Uterus (tissue), 4 donors: ENCODE measurements at places on chromosomes 1 and 21.

- no peaks in the 10 kb centered on the region for H3K4me1 ChIP-seq
- peak overlapping the region; percentile 31 for H3K27ac ChIP-seq
- DNase-seq, result no peak
- H3K36me3 ChIP-seq, result no peaks in the 10 kb centered on the region
- no peak overlapping the region for H3K4me3 ChIP-seq
These were observed 42.4 kb upstream of the ROR1 start for GRCh38 chr1:63731117-63732043.

DNA sequence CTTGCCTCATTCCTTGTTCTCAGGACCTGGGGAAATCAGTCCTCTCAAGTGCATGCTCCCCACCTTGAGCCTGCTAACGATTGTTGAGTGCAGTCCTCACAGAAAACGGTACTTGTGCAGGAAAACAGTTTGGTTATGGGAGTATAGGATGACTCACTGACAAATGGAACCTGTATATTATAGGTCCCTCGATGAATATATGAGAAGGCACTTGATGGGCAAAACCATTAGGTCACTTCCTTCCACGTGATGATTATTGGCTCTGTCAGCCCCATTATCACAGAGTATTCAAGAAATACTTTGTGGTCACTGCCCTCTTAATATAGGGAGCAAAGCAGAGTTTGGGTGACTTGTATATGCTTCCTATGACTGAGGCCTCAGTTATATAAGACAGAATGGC lies 6.2 kb downstream of the CCDC17 start:
- DNase-seq, result no peak
- peak overlapping the region; percentile 53 for H3K27ac ChIP-seq
- no peaks in the 10 kb centered on the region for H3K27me3 ChIP-seq

DNA sequence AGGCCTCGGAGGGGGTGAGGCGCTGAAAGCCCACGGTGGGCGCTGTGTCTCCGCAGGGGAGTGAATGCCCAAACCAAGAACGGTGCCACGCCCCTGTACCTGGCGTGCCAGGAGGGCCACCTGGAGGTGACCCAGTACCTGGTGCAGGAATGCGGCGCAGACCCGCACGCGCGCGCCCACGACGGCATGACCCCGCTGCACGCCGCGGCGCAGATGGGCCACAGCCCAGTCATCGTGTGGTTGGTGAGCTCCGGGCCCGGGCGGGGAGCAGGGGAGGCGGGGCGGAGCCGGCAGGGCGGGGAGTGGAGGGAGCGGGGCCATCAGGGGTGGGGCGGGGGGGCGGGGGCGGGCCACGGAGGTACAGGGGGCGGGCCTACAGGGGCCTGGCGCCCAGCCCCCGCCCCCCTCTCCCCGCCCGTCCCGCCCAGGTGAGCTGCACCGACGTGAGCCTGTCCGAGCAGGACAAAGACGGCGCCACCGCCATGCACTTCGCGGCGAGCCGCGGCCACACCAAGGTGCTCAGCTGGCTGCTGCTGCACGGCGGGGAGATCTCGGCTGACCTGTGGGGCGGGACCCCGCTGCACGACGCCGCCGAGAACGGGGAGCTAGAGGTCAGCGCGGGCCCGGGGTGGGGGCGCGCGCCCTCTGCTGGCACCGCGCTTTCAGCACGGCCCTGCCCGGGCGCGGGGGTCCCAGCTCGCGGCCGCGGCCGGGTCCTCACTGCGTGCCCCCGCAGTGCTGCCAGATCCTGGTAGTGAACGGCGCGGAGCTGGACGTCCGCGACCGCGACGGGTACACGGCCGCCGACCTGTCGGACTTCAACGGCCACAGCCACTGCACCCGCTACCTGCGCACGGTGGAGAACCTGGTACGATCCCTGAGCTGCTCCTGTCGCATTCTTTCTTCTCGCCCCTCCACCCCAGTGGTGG lies 15.9 kb downstream of the ESPN start:
- H3K4me1 ChIP-seq, result no peaks in the 10 kb centered on the region
- DNase-seq, result no peak
- no peak overlapping the region for H3K27ac ChIP-seq
- peaks cover 14% of the 10 kb centered on the region for H3K27me3 ChIP-seq

DNA sequence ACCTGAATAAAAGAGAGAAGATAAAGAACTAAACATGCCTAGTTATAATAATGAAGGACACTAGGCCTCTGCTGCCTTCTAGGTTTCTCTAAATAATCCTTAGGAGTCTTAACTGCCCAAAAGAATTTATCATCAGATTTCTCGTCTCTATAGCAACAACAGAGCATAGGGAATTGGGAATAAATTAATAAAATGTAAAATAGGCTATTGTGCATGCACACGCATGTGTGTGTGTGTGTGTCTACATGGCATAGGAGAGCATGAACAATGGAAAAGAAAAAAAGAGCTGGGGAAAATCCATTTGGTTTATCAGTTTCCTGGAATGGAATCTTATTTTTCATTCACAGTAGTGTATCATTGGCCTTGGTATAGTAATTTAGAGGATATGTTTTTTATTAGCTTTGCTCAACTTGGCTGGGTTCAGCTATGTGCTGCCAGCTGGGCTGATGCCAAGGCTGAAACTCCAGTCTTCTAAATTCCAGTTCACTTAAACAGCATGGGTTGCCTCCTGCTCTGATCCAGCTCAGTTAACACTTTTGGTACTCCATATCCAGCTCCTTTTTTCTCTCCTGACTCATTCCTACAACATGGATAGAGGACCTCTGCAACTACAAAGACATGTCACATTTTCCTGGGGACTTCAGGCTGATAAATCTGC lies 80.6 kb upstream of the SLFNL1 start:
- no peaks in the 10 kb centered on the region for H3K36me3 ChIP-seq
- peak overlapping the region; percentile 70 for H3K27ac ChIP-seq
- DNase-seq, result peak; percentile 95
- peaks cover 15% of the 10 kb centered on the region for H3K4me1 ChIP-seq
- H3K4me3 ChIP-seq, result no peak overlapping the region

GRCh38 chr1:21292984-21293536 lies 2.8 kb upstream of the ECE1 start:
- H3K27ac ChIP-seq, result peak overlapping the region; percentile 39
- H3K36me3 ChIP-seq, result no peaks in the 10 kb centered on the region
- no peak overlapping the region for H3K4me3 ChIP-seq
- no peak for DNase-seq
- peaks cover 7% of the 10 kb centered on the region for H3K4me1 ChIP-seq
- no peaks in the 10 kb centered on the region for H3K27me3 ChIP-seq

DNA sequence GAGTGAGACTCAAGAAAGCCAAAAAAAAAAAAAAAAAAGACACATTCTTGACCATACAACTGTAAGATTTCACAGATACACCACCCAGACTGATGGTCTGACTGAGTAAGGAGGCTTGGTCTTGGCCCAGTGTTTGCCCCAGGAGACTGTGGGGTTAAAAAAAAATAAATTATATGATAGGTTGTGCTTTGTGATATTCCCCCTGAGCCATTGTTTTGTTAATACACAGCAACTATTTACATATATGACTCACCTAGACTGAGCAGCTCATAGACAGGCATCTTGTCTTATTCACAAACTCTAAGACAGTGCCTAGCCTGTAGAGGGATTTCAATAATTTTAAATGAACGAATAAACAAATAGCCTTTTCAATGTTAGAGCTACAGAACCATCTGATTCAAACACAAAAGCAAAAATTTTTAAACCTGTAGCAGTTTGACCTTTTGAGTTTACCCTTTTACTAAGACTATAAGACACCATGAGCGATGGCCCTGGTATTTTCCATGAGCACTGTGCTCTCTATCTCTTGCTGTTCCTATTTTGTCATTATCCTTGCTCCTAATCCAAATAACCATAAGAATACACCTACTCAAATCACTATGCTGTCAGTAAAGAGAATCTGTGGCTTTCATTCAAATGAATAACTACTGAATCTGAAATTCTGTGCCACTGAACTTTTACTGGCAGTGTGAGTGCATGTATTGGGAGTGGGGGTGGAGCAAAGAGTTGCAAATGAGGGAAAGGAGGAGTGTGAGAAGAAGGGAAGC lies 199.4 kb upstream of the PTBP2 start:
- H3K27ac ChIP-seq, result no peak overlapping the region
- no peaks in the 10 kb centered on the region for H3K36me3 ChIP-seq
- no peaks in the 10 kb centered on the region for H3K4me1 ChIP-seq
- no peak overlapping the region for H3K4me3 ChIP-seq
- no peak for DNase-seq
- no peaks in the 10 kb centered on the region for H3K27me3 ChIP-seq

DNA sequence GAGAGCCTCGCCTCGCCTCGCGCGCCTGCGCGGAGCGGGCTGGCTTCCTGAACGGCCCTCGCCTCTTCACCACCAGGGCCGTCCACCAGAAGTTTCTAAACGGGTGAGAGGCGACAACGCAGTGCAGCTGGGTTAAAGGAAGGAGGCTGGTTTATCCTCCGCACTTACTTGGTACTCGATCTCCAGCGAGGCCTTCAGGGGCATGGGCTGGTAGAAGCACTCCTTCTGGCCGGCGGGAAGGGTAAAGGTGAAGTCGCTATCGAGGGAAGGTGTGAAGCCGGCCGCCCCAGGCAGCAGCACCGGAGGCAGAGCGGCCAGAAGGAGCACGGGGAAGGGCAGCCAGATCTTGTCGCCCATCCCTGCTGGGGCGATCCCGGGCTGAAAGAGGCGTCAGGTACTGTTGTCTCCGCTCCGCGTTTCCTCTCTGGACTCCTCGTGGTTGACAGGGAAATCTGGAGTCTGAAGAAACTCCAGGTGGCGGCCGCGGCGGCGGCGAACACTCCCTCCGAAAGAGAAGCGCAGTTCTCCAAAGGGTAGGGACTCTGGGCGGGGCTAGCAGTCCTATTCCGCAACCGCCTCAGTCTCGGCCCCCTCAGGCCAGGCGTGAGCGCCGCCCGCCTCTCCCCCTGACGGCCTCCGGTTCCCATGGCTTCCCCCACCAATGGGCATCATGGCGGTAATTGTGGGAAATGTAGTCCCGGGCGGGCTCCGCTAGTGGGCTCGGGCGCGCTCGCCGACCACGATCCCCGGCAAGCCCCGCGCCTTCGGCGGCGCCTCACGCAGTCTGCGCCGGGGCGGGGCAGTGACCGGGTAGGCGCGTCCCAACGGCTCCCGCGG lies at the start of gene TMED5:
Gene TMED5, minus strand, starts transcription at position 528 of the 837 bp plus-strand sequence. Its CDS starts 171 bp downstream, at position 357.
- no peaks in the 10 kb centered on the region for H3K27me3 ChIP-seq
- peak; percentile 98 for DNase-seq
- peak within 1 kb of the TSS; percentile 94 for H3K4me3 ChIP-seq

DNA sequence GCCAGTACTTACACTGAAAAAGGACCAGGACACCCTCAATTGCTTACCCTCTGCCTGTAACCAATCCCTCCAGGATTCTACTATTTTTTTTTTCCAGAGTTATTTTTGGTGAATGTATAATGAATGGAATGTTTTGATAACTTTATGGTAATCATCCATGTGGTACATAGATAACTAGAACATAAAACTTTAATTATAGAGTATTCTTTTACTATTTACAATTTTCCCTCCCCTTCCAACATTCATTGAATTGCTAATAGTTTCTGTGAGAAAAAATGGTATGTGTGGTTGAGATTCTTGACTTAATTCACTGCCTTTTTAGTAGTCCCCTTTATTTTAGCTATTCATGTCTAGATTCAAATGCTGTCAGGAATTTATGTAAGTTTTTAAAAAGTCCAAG lies 164.6 kb downstream of the CYYR1 start:
- H3K4me3 ChIP-seq, result no peak overlapping the region
- DNase-seq, result no peak
- no peaks in the 10 kb centered on the region for H3K36me3 ChIP-seq
- no peak overlapping the region for H3K27ac ChIP-seq
- H3K27me3 ChIP-seq, result no peaks in the 10 kb centered on the region

DNA sequence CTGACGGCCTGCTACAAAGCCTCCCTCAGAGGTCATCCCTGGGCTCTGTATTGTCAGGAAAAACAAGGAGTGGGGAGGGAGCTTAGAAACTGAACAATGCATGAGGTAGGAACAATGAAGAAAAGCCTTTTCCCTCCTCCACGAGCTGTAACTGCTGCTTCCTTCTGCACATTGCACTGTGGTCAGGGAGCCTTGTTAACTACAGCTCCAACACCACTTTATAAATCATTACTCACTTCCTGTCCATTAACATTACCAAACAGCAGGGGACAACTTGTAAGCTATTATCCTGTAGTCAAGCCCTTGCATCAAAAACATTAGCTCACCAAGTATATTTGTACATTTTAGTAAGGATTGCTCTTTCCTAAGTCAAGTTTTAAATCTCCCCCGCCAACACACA lies 336.0 kb upstream of the NR5A2 start:
- no peak overlapping the region for H3K27ac ChIP-seq
- H3K4me1 ChIP-seq, result no peaks in the 10 kb centered on the region
- no peaks in the 10 kb centered on the region for H3K36me3 ChIP-seq
- H3K27me3 ChIP-seq, result no peaks in the 10 kb centered on the region

- no peaks in the 10 kb centered on the region for H3K4me1 ChIP-seq
- no peak overlapping the region for H3K4me3 ChIP-seq
- no peaks in the 10 kb centered on the region for H3K36me3 ChIP-seq
- no peaks in the 10 kb centered on the region for H3K27me3 ChIP-seq
These were observed 246.2 kb downstream of the NPHP4 start for GRCh38 chr1:5745800-5746610.

DNA sequence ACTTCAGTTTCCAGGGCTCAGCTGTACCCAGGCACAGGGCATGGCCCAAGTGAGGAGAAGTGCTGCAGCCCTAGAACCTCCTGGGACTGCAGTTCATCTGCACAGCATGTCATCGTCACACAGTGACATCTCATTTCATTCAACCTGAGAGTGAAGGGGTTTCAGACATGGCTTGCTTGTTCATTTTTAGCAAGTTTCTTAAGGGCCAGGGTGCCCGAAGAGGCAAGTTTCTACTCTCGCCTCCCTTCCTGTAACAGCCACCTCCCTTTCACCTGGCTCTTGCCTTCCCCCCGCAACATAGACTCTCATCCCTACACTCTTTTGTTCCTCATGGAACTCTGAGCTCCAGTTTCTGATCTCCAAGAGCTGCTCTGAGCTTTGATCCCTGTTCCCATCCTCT lies 108.1 kb downstream of the C1orf21 start:
- H3K4me1 ChIP-seq, result peaks cover 18% of the 10 kb centered on the region
- no peaks in the 10 kb centered on the region for H3K27me3 ChIP-seq
- H3K36me3 ChIP-seq, result no peaks in the 10 kb centered on the region
- DNase-seq, result no peak
- H3K4me3 ChIP-seq, result no peak overlapping the region

GRCh38 chr1:182149411-182149965 lies 88.0 kb upstream of the ZNF648 start:
- no peak overlapping the region for H3K4me3 ChIP-seq
- no peaks in the 10 kb centered on the region for H3K36me3 ChIP-seq
- H3K27ac ChIP-seq, result no peak overlapping the region
- peaks cover 9% of the 10 kb centered on the region for H3K4me1 ChIP-seq
- no peaks in the 10 kb centered on the region for H3K27me3 ChIP-seq

GRCh38 chr21:29641635-29642550 lies 297.9 kb downstream of the GRIK1 start:
- no peaks in the 10 kb centered on the region for H3K27me3 ChIP-seq
- no peak for DNase-seq
- H3K4me3 ChIP-seq, result no peak overlapping the region
- no peak overlapping the region for H3K27ac ChIP-seq
- no peaks in the 10 kb centered on the region for H3K36me3 ChIP-seq

DNA sequence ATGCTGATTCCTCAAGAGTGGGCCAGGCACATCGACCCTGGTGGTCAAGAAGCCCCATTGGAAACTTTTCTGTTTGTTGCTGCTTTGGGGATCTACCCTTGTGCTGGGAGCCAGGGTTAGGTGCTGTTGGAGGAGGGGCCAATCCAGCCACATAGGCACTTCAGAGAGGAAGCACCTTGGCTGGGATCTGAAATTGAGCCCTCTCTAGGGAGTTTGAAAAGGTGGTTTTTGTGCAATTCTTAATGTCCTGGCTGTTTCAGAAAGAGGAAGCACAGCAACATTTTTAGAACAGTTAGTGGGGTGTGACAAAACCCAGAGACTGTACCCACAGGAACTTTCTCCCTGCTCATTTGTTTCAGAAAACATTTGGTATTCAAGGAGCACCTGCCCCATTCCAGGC lies 17.2 kb upstream of the BEND5 start:
- no peak for DNase-seq
- no peak overlapping the region for H3K27ac ChIP-seq
- no peaks in the 10 kb centered on the region for H3K4me1 ChIP-seq
- no peaks in the 10 kb centered on the region for H3K36me3 ChIP-seq
